Activated CD8-positive, alpha-beta T cell treated with anti-CD3 and anti-CD28 coated beads for 36 hours (primary cell): ENCODE measurements at places on chromosomes 7 and 10. TPM values are rescaled to one million over a fixed set of nuclear protein-coding genes. Genes with fewer than 3 reads are reported as not detected.

- DNase-seq, result peak; percentile 4
These were observed 112.0 kb upstream of the INHBA start for GRCh38 chr7:41814888-41815287.

- DNase-seq, result no peak
These were observed 164.3 kb upstream of the SVIL start for GRCh38 chr10:29798921-29799690.

The GATA3 gene
- 27.2 TPM for total RNA-seq

The EN2 gene
- not detected for total RNA-seq
